Naive thymus-derived CD4-positive, alpha-beta T cell (primary cell): ENCODE measurements at places on chromosomes 5 and 9. TPM values are rescaled to one million over a fixed set of nuclear protein-coding genes. Genes with fewer than 3 reads are reported as not detected.

DNA sequence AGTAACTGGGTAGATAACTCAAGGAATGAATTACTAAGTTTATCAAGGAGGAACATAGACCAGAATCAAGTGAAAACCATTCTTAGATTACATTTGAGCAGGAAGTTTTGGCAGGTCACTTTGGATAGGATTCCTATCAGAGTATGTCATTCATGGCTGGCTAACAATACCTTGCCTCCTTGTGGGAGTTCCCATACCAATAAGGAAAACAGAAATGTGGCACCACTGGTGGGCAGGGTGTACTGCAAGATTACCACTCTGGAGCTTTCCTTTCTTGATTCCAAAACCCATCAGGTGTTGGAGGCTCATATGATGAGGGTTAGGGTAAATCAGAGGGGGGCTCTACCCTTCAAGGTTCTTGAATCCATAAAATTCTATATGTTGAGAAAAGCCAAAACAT is 18.6 kb upstream of the SPATA31D1 start:
- no peaks in the 10 kb centered on the region for H3K4me1 ChIP-seq
- no peaks in the 10 kb centered on the region for H3K27me3 ChIP-seq
- H3K36me3 ChIP-seq, result no peaks in the 10 kb centered on the region

ANKRD31 gene
- polyA plus RNA-seq, result 0.37 TPM

DNA sequence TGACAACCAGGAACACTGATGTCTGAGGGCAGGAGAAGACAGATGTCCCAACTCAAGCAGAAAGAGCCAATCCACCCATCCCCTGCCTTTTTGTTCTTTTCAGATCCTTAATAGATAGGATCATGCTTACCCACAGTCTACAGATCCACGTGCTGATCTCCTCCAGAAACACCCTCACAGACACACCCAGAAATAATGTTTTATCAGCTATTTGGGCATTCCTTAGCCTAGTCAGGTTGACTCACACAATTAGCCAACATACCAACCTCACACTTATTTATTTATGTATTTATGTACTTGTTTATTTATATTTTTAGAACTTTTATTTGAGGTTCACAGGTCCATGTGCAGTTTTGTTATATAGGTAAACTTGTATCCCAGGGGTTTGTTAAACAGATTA is 151.5 kb upstream of the IL12B start:
- peaks cover 4% of the 10 kb centered on the region for H3K4me1 ChIP-seq
- DNase-seq, result no peak
- no peaks in the 10 kb centered on the region for H3K36me3 ChIP-seq
- no peak overlapping the region for H3K4me3 ChIP-seq
- no peak overlapping the region for H3K27ac ChIP-seq

DNA sequence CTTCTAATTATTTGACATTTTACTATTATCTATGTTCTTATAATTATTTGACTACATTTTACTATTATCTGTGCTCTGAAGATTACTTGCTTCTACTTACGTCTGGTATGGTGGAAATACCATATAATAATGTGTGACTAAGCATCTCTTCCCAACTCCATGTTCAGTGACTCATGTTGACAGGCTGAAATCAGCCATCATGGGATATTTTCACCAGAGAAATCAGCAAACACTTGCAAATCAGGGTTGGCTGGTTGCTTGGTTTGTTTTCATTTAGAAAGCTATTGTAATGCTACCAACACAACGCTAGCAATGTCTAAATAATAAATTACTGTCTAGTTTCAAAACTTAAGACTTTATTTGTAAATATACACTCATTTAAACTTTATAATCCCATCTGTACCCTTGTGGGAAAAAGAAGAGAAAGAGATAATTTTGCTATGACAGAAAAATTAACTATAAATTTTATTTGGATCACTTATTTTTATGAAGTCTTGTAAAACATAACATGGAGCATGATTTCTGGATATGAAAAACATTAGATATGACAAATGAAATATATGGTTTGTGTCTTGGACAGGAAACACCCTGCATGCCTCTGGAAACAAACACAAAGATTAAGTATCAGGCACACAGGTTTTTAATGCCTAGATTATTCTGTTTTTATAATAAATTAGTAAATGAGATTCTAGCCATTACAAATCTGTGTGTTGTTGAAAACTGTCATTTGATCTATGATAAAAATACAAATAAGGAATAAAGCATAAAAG is 337.6 kb downstream of the BNC2 start:
- no peak overlapping the region for H3K4me3 ChIP-seq
- H3K27ac ChIP-seq, result no peak overlapping the region
- no peaks in the 10 kb centered on the region for H3K27me3 ChIP-seq
- no peaks in the 10 kb centered on the region for H3K36me3 ChIP-seq
- H3K4me1 ChIP-seq, result no peaks in the 10 kb centered on the region

GRCh38 chr5:64015824-64016223 is 53.6 kb upstream of the HTR1A start:
- DNase-seq, result no peak
- no peaks in the 10 kb centered on the region for H3K36me3 ChIP-seq
- H3K27me3 ChIP-seq, result no peaks in the 10 kb centered on the region

DNA sequence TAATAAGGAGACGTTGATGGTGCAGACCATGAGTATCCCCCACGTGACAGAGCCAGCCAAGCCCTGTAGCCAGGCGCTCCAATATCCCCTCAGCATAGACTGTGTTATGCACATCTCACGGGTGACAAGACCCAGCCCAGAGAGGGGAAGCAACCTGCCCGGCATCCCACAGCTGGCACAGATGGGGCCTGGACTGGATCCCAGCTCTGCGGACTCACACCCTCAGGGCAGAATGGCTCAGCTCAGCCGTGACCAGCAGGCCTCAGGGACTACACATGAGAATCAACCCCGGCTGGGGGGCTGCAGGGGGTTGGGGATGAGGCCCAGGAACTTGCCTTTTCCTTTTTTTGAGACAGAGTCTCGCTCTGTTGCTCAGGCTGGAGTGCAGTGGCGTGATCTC is 11.7 kb downstream of the FIBCD1 start:
- no peak for DNase-seq
- no peak overlapping the region for H3K4me3 ChIP-seq
- H3K4me1 ChIP-seq, result no peaks in the 10 kb centered on the region
- no peaks in the 10 kb centered on the region for H3K27me3 ChIP-seq
- no peak overlapping the region for H3K27ac ChIP-seq
- H3K36me3 ChIP-seq, result no peaks in the 10 kb centered on the region

NR4A3 gene
- not detected for polyA plus RNA-seq

DNA sequence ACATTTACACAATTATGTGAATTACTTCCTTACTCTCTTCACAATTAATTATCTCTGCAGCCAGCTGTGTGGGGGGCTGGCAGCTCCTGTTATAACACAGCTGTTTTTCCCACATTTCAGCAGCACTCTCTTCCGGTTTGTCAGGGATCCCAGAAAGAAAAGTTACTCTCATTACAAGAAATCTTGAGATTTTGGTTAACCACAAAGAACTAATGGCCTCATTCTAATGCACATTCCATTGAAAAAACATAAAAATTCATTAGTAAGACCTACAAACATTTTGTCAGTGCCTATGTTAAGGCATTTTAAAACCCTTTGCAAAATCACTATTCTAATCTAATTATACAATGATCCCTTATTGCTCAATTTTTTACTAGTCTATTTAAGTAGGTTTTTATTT is 64.1 kb downstream of the PDE4D start:
- H3K4me3 ChIP-seq, result no peak overlapping the region
- no peaks in the 10 kb centered on the region for H3K4me1 ChIP-seq
- no peak overlapping the region for H3K27ac ChIP-seq
- no peaks in the 10 kb centered on the region for H3K36me3 ChIP-seq
- DNase-seq, result no peak

ATP10B gene
- polyA plus RNA-seq, result not detected

DNA sequence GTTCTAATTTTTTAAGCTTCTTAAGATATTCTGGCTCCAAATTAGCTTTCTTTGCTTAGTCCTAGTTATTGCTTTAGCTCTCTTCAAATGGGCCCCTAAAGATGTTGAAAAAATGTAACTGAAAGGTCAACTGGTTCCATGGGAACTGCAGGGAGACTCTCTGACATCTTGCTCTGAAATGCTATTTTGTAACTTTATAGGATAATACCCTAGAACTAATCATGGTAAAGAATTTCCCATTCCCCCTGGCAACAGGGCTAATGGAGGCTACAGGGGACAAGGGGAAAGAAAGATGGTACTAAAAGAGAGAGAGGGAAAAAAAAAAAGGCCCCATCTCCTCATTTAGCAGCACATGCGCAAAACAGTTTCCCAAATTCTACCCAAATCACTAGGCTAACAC is 39.4 kb downstream of the SIL1 start:
- H3K27ac ChIP-seq, result no peak overlapping the region
- H3K4me3 ChIP-seq, result no peak overlapping the region
- H3K4me1 ChIP-seq, result no peaks in the 10 kb centered on the region
- no peak for DNase-seq
- no peaks in the 10 kb centered on the region for H3K36me3 ChIP-seq

DNA sequence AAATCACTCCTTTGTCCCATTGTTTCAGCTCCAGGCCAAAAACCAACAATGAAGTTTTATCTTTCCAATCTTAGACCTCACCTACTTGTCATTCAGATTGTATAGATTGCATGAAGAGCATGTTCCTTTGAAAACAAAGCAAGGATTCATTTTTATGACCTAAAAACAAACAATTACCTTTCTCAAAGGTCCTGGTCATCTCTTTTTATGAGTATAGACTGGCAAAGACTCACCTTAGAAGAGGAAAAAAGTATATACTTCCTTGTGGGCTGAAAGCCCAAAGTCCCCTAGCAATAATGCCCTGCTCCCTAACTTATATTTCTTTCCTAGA is 28.4 kb upstream of the TLE1 start:
- no peak overlapping the region for H3K4me3 ChIP-seq
- no peak overlapping the region for H3K27ac ChIP-seq
- no peak for DNase-seq
- no peaks in the 10 kb centered on the region for H3K27me3 ChIP-seq
- no peaks in the 10 kb centered on the region for H3K4me1 ChIP-seq
- H3K36me3 ChIP-seq, result no peaks in the 10 kb centered on the region
